Right renal cortex interstitium (tissue), 3 donors: ENCODE measurements at places on chromosomes 11 and 22.

GRCh38 chr11:125519860-125520834, 24.1 kb upstream of the FEZ1 start:
- no peak for DNase-seq

DNA sequence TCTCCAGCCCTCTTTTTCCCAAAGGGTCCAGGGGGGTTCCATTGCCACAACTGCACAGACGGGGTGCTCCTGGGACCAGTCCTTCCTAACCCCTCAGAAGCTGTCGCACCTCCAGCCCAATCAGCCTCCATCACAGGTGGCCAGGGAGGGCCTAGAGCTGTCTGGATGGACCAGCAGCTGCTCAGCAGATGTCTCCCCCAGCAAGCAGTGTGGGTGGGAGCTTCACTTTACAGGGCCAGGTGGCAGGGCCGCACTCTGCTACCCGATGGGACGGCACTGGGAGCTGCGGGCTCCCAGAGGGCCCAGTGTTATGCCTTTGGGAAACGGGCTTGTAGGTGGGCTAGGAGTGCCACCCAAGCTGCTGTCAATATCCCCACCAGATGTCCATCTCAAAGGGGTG, 120.5 kb downstream of the DSCAML1 start:
- no peak for DNase-seq

DNA sequence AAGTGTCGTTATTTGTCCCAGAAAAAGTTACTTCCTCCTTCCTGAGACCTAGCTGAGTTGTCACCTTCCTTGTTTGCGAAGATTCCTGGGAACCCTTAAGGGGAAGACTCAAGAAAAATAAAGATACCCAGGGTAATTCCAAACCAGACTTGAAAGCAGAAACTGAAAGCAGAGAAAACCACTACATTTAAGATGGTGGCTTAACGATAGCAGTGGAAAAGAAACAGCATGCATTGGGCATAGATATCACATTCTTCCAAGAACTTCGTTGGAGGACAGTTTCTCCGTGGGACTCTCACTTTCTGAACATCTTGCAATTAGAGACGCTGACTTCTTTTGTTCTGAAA, 89.1 kb downstream of the FAM76B start:
- no peak for DNase-seq

- no peak for DNase-seq
These were observed 8.6 kb downstream of the KCNC1 start for GRCh38 chr11:17743026-17743807.

DNA sequence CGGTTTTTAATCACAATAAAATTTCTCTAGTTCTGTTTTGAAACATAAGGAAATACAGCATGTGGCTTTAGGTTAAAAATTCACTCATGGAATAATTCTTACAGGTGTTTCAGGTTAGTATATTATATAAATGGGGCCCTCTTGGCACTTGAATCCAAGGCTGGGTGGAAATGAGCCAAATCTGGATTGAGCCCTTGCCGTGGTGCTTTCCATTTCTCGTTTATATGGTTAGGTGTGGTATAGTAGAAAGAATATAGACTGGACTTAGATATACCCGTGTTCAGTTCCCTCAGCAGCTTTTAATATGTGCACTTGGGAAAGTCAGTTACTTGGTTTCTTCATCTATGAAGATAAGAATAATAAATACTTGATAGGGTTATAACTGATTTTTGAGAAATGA, 16.0 kb downstream of the ZFP91 start:
- no peak for DNase-seq

- peak; percentile 41 for DNase-seq
These were observed at the start of gene SLC15A3 for GRCh38 chr11:60951904-60952741. Gene SLC15A3, minus strand, starts transcription at chr11:60952176. Its CDS starts 625 bp downstream, at chr11:60951551.

GRCh38 chr11:4672470-4672869, 25.2 kb downstream of the OR51E2 start:
- DNase-seq, result no peak
